Activated CD8-positive, alpha-beta memory T cell treated with anti-CD3 and anti-CD28 coated beads, Interleukin-2, amount 50 U/mL, for 4 hours (primary cell): ENCODE measurements at places on chromosomes 1 and 21.

- DNase-seq, result no peak
Observed at GRCh38 chr1:151837884-151838221, 1.8 kb downstream of the C2CD4D start.

GRCh38 chr1:189151361-189151760 is 1326.3 kb downstream of the BRINP3 start:
- no peak for DNase-seq

- no peak for DNase-seq
Observed at GRCh38 chr21:32977216-32977615, 48.5 kb upstream of the OLIG2 start.

- no peak for DNase-seq
Observed at GRCh38 chr21:45163413-45164123, 89.2 kb downstream of the ADARB1 start.

DNA sequence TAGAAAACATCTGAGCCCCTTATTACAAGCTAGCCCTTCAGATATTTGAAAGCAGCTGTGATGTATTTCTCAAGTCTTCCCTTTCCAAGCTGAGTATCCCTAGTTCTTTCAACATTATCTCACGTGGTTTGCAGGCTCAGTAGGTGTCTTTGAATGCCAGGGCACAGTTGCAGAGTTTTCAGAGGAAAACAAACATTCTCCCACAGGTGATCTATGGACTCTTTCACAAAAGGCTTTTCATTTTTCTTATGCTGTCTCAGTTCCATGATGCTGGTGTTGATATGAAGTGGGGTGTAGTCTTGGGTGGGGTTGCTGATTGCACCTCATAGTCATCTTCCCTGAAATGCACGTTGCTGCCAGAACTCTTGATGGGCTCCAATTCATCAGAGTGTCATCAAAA is 17.3 kb downstream of the CACNA1E start:
- DNase-seq, result no peak

GRCh38 chr1:164608651-164609057 is 49.7 kb downstream of the PBX1 start:
- no peak for DNase-seq

DNA sequence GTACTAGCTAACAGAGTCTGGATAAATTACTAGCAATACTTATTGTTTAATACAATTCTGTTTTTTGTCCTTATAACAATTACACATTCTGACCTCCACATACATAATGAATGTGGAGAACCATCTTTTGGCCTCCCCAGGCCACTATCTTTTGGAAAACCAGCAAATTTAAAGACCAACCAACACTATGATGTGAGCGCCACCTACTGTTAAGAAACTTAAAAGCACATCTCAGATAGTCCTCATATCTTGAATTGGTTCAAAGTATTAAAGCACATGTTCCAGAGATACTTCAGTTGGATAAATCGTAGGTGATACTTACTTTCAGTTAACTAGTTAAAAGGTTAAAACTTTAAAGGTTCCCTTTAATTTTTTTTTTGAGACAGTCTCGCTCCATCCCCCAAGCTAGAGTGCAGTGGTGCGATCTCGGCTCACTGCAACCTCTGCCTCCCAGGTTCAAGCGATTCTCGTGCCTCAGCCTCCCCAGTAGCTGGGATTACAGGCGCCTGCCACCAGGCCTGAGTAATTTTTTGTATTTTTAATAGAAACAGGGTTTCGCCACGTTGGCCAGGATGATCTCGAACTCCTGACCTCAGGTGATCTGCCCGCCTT is 29.3 kb upstream of the USP1 start:
- no peak for DNase-seq

DNA sequence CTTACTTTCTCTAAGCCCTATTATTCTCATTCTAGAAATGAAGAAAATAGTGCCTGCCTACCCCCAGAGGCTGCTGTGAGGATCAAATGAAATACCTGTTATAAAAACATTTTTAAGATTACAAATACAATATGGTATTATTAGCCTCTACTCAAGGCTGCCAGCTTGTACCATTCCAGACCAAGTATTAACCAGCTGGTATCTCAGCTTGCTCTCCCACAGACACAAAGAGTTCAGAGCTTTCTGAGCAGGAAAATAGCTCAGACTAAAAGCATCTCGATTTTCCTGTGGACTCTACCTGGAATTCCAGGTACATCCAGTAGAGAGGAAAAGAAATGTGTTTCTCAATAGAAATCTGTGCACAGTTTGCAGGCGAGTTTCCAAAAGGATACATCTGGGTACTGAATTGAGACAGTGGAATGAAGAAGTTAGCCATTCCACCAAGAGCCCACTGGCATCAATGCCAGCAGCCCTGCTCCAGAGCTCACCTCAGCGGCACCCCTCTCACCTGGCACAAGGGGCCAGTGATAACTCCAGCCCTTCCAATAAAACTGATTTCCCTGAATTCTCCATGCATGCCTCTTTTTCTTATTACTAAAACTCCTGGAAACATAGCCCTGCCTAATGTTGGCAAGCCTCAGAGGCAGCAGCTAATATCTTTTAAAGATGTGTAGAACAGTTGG is 31.0 kb downstream of the TGFBR3 start:
- DNase-seq, result no peak

- DNase-seq, result no peak
Observed at GRCh38 chr1:186212568-186213224, 162.4 kb downstream of the TPR start.

DNA sequence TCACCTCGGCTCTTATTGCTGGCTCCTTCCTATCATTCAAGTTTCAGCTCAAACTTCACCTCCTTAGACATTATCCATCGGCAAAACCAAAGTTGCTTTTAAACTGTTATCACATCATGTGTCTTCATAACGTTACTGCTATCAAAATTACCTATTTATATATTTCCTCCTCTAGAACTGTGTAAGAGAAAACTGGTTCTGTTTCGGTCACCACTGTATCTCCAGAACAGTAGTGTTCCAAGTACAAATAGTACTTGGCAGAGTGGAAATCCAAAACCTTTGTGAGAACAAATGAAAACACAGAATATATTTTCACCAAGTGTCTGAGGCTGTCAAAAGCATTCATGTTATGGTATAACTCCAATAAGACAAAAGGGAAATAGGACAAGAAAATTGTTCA is 9.1 kb downstream of the ZRANB2 start:
- DNase-seq, result no peak

DNA sequence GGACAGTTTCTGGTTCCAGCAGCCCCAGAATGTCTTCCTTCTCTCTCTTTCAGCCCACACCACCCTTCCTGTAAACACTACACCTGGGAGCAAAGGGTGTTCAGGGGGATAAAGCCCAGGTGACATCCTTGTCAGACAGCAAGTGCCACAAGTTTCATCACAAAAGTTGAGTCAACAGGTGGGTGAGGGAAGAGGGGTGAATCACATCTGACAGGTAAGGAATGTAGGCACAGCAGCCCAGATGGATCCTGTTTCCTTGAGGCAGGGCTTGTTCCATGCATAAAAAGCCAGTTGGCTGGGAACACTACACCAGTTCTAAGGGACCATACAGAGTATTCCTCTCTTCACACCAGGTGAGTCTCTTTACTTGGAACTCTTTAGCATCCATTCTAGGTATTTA is at the start of gene SPRR1B:
SPRR1B (plus strand) TSS at position 309 of the 400 bp plus-strand sequence. CDS start 1,143 bp downstream, outside the sequence.
- no peak for DNase-seq

DNA sequence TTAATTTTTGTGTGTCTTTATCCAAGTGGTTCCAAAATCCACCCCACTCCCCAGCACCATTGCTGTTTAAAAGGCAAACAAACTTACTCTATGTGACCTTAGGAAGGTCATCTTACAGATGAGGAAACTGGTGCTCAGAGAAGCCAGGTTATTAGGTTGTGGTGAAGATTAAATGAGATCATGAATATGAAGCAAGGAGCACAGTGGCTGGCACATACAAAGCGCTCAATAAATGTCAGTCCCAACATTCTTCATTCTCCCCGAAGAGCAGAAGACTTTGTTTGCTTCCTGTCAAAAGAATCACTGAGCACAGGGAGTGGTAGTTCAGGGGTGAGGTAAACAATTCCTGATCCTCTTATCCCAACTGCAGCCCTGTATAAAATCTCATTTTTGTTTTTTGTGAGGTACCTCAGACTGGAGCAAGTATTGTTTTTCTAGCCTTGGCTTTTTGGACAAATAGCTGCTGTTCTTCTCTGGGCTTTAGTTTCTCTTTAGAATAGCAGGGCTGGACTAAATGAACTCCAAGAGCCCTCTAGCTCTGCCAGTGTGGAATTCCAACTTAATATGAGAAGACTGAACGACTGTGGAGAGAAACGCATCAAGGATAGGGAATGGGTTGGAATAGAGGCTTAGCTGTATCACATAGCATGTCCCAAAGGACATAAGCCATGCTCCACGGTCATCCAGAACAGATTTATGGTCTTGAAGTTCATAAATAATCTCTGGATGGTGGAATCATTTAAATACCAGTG is 455.3 kb upstream of the USP24 start:
- DNase-seq, result no peak

GRCh38 chr1:39189592-39190041 is 14.9 kb upstream of the MACF1 start:
- DNase-seq, result no peak
